ENCODE measurements at places on chromosomes 7 and 10.

DNA sequence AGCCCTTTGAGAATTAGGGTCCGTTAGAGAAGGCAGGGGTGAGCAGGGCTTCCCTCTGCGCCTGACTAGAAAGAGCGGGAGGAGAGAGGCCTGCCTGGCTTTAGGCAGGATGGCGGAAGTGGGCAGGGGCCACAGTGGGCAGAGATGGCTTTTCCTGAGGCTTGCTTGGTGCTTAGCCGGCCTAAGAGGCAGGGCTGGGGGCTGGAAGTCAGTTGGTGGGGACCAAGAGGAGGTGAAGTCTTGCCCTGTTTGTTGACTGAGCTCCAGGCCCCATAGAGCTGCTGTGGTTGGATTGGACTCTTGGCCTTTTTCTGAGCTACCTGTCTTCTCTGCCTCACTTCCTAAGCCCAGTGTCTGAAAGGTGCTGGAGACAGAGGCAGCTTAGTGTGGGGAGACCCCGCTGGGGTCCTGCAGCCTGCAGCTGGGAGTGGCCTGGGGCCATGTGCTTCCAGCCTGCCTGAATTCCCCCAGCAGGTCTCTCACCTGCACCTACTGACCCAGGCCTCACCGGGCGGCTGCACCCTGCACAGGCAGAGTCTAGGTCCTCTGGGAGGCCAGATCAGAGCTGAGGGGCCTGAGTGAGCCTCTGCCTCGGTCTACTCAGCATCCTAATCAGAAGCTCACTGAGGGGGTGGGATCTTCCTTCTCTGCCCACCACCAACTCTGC lies 4.8 kb downstream of the FAM241B start:
- DNase-seq: no peak

DNA sequence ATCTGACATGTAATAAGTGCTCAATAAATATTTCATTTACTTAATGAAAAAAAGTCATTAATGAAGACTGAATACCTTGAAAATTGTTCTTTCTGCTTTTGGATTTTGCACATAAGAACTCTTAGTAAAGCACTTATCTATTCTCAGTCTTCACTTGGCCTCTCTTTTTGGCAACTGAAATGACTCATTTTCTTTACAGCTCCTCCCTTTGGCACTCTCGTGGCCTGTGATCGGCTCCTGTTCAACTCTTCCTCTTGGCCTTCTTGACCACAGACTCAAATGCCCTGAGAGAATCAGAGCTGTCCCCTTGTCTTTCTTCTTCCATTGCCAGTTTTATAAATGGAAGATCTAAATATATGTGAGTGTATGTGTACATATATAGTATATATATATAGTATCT lies 54.2 kb downstream of the FOXP2 start:
- DNase-seq: no peak

- DNase-seq: no peak
Measured at GRCh38 chr7:64314566-64314965, 805 bp downstream of the ZNF736 start.

- DNase-seq: no peak
Measured at GRCh38 chr10:87782721-87783120, 35.3 kb downstream of the ATAD1 start.

GRCh38 chr10:97320480-97321031 lies 1.5 kb downstream of the FRAT1 start:
- no peak for DNase-seq

DNA sequence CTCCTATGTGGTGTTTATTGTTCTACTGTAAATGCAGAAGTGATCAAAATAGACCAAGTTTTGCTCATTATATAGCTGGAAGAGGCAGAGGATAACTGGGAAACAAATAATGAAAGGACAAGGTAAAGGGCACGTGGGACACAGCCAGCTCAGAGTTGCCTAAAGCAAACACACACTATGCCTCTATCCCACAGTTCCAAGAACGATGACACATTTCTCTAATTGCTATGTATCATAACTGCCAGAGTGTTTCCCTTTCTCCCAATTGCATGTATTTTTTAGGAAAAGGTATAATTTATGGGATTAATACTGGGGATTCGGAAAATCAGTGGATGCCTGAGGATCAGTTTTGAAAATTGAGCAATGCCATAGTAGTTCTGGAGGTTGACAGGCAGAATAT lies 49.0 kb downstream of the CCDC71L start:
- no peak for DNase-seq
